Activated naive CD8-positive, alpha-beta T cell treated with anti-CD3 and anti-CD28 coated beads, Interleukin-2, amount 10 ng/mL, durations not matched to agents 7 days and 5 days (primary cell): ENCODE measurements at places on chromosomes 1 and 21. TPM values are rescaled to one million over a fixed set of nuclear protein-coding genes. Genes with fewer than 3 reads are reported as not detected.

Gene ELF3
- total RNA-seq = 0.82 TPM

DNA sequence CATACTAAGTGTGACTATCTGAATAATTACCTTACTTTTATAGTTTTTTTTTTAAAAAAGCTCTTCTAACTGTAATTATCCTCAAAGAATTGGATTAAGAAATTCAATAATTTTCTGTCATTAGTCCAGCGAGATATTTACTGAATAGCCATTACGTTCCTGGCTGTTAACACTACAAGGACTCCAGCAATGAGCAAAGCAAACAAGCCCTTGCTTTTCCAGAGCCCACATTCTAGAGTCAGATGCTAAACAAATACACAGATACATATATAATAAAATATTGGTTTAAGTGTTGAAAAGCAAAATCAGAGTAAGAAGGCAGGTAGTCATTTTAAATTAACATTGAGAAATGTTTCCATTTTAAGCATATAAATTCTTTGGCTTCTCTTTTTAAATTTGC is 118.4 kb downstream of the ATF6 start:
- no peak overlapping the region for H3K27ac ChIP-seq
- H3K4me1 ChIP-seq = no peaks in the 10 kb centered on the region
- peaks cover 1% of the 10 kb centered on the region for H3K27me3 ChIP-seq
- H3K36me3 ChIP-seq = peaks cover 23% of the 10 kb centered on the region

Gene LCE1C
- not detected for total RNA-seq

Gene AKR7A3
- total RNA-seq = 0.83 TPM

DNA sequence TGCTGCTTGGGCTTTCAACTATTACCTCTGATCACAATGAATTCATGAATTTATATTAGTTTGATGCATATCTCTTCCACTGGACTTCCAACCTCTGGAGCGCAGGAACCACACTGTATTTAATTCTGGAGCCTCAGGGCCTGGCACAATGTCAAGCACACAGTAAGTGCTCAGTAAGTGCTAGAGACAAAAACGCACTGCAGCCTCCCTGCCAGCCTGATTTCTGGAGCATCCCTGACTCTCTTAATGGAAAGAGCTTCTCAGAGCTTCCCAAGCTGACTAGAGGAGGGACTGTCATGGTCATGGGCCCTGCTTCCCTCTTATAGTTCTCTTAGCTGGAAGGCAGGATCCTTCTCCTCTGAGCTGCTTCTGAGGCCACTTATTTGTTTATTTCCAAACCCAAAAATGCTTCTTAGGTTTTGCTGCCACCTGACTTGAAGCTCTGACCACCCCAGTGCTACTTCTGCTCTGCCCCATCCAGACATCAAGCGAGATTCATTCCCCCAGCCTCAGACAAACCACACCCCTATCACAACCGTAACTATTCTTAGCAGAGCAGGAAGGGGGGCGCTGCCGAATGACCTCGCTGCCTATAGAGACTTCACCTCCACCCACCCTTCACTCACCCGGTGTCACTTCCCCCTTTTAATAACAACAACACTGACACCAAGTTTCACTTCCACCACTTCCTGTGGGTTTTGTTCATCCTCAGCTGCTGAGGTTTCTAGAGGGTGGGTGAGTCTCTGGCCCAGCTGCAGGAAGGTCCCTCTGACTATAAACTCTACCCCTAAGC is 33.6 kb downstream of the NUAK2 start:
- peak overlapping the region; percentile 72 for H3K27ac ChIP-seq
- H3K27me3 ChIP-seq = peaks cover 15% of the 10 kb centered on the region
- H3K36me3 ChIP-seq = no peaks in the 10 kb centered on the region
- peaks cover 59% of the 10 kb centered on the region for H3K4me1 ChIP-seq

Gene TTC22
- total RNA-seq = 9.0 TPM

Gene SELP
- total RNA-seq = 0.83 TPM

GRCh38 chr21:37375866-37376574 is 9.4 kb downstream of the DYRK1A start:
- H3K27me3 ChIP-seq = no peaks in the 10 kb centered on the region
- H3K27ac ChIP-seq = peak overlapping the region; percentile 46
- peak overlapping the region; percentile 65 for H3K4me3 ChIP-seq
- peaks cover 21% of the 10 kb centered on the region for H3K36me3 ChIP-seq

Gene RGS16
- 1.4 TPM for total RNA-seq

Gene RNU1-3
- total RNA-seq = 3,430 TPM

- no peak overlapping the region for H3K27ac ChIP-seq
- no peaks in the 10 kb centered on the region for H3K4me1 ChIP-seq
- H3K4me3 ChIP-seq = no peak overlapping the region
- no peak for DNase-seq
- no peaks in the 10 kb centered on the region for H3K36me3 ChIP-seq
Observed at GRCh38 chr21:27805696-27806095, 838.8 kb upstream of the ADAMTS5 start.

DNA sequence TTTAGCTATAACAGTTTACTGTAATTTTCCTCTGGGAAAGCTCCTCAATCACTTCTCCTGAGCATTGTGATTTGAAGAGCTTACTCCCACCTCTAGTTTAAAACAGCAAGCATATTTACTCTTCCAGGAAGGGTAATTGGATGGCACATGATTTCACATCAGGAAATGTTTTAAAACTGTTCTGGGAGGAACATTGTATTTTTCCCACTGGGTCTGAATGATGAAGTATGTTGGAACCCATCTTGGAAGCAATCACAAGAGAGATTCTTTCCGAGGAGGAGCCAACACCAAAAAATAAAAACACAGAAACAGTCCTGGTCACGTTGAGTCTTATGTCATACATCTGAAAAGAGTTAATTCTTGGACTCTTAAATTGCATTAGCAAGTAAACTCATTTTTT is 17.3 kb downstream of the MAP10 start:
- H3K36me3 ChIP-seq = no peaks in the 10 kb centered on the region
- H3K4me3 ChIP-seq = no peak overlapping the region
- no peak overlapping the region for H3K27ac ChIP-seq
- no peaks in the 10 kb centered on the region for H3K27me3 ChIP-seq
- no peaks in the 10 kb centered on the region for H3K4me1 ChIP-seq

Gene BATF3
- 13.2 TPM for total RNA-seq

DNA sequence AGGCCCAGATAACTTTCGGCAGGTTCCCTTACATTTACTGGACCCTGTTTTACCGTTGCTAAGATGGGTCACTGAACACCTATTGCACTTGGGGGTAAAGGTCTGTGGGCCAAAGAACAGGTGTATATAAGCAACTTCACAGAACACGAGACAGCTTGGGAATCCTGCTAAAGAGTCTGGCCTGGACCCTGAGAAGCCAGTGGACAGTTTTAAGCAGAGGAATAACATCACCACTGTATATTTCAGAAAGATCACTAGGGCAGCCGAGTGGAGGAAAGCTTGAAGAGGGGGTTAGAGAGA is 54.4 kb downstream of the LAMC2 start:
- no peak overlapping the region for H3K27ac ChIP-seq
- H3K27me3 ChIP-seq = peaks cover 5% of the 10 kb centered on the region
- DNase-seq = no peak
- H3K4me3 ChIP-seq = no peak overlapping the region
- no peaks in the 10 kb centered on the region for H3K36me3 ChIP-seq

GRCh38 chr21:45460611-45461368 is 55.8 kb downstream of the COL18A1 start:
- no peaks in the 10 kb centered on the region for H3K36me3 ChIP-seq
- no peak overlapping the region for H3K4me3 ChIP-seq
- DNase-seq = no peak
- H3K27me3 ChIP-seq = peaks cover 14% of the 10 kb centered on the region

Gene MAP1LC3C
- total RNA-seq = not detected
